Fibroblast of skin of scalp (primary cell): ENCODE measurements at places on chromosomes 3 and 15.
A peak's percentile ranks its signal among the peaks of the same experiment; 100 is the strongest.

DNA sequence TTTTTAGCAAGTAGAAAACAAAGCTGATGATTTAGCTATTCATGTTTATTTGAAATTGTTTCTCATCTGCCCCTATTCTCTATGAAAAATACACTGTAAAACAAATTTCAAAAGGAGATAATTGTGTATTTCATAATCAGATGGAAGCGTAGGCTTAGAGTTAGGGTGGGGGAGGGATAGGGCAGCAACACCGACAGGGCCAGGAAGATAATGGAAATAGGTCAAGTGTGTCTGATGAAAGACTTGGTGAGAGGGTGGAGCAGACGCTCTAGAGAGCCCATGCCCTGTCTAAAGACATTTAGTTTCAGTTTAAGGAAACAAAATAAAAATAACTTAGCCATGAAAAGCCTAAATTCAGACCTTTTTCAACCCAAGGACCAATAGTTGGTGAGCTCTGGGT lies 51.6 kb upstream of the ARL6 start:
- no peak for DNase-seq

- DNase-seq, result peak; percentile 15
Observed at GRCh38 chr3:134516905-134517304, 31.0 kb downstream of the CEP63 start.

DNA sequence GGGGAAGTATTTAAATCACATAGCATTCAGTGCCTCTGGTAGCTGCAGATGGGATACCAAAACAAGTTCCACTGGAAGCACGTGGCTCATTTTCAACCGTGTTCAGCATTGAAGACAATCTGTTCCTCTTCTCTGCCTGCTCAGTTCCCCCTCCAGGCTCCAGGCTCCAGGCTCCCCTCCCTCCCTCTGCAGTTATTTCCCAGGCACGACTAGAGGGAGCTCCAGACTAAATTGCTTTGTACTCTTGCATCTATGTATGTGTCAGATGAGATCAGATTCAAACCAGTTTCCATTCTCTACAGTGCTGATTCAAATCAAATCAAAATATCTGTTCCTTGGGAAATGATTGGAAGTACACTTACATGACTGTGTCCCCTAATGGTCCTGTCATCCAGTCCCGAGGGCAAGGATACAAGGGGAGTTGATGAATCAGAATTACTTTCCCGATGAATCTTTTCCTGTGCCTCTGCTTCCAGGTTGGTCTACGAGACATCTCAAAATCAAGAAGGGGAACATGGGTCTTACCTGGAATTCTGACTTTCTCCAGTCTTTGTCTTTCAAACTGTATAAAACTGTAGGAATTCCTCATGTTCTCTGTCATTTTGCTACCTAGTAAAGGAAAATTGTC lies 600.5 kb downstream of the EDEM1 start:
- peak; percentile 6 for DNase-seq

DNA sequence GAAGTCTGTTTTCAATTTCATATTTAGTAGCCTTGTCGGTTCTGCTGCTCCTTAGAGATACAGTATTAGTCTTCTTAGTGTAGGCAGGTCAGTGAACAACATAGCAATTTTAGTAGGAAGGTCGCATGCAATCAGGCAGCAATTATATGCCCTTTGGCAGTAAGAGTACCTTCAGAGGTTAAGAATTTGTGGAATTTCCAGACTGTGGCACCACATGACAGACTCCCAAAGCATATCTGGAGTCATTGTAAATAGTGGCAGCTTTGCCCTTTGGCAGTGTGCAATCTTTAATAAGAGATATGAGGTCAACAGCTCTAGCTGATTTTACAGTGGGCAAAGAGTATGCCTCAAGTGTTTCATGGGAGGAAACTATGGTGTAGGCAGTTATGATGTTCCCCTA lies 1532.5 kb upstream of the CADM2 start:
- no peak for DNase-seq
